ENCODE measurements at places on chromosomes 11 and 22.

DNA sequence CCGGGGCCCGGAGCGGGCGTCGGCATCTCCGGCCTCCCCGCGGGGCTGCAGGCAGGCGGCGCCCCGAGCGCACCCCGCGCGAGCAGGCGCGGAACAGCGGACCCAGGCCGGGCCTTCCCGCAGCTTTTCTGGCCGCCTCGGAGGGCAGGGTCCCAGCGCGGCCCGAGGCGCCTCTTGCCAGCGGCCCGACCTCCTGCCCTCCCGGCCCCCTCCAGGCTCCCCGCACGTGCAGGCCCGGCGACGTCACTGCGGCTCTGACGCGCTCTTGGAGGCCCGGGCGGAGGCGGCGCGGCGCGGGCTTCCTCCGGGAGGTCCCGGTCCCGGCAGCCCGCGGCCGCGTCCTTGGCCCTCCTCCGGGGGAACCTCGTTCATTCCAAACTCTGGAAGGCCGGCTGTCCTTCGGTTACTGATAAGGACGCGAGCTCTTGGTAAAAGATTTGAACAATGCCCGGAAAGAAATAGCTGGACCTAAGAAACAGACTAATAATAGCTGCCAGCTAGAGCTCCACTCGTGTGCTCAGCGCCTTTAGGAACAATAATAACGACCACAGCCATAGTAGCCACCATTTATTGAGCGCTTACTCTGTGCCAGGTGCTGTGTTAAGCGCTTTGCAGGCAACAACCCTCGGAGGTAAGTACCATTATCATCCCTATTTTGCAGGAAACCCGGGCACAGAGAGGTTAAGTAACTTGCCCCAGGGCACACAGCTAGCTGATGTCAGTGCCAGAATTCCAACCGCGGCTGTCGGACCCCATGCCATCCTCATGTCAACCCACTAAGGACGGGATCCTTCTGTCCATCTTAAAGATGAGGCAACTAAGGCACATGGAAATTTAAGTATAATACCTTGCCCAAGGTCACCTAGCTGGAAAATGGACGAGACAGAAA lies 39.1 kb upstream of the CREB3L1 start:
- DNase-seq: peak; percentile 39

GRCh38 chr11:443542-444199 lies 1.9 kb upstream of the ANO9 start:
- no peak for DNase-seq

DNA sequence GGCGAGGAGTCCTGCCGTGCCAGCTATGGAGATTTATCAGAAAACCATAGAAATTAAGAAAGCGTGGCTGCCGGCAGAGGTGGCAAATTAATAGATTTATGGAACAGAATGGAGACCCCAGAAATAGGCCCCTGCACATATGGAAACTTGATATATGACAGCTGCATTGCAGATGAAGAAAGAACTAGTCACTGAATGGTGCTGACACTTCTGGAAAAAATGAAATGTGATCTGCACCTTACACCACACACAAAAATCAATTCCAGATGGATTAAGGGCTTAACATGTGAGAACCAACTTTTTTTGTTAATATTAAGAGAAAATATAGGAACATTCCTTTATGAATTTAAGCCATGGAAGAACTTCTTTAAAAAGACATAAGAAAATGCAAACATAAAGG lies 40.3 kb upstream of the TSKU start:
- DNase-seq: no peak

GRCh38 chr11:2739531-2740274 lies 39.9 kb upstream of the KCNQ1OT1 start:
- no peak for DNase-seq

DNA sequence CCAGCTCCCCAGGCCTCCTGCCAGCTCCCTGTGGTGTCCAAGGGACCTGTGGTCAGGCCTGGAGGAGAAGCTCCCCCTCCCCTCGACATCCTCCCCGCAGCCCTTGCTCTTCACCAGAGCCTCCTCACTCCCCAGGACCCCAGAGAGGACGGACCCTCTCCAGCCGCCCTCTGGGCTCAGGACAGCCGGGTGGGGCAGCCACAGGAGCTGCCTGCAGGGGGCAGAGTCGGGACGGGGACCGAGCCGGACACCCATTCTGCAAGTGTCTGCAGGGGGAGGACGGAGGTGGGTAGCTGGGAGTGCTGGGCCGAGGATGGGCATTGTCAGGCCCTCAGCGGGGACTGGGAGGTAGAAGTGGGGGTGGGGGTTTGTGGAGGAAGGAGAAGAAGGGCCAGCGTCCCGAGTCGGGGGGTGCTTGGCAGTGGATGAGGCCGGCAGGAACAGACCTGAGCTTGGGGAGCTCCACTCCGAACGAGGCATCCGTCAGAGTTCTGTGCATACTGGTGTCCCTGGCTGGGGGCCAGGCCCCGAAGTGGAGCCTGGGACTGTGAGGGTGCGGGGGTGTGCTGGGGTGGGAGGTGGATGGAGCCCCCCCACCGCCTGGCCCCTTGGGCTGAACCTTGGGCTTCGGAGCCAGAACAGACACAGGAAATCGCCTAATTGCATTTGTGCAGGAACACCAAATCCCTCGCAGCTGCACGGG lies 15.2 kb downstream of the PRR33 start:
- DNase-seq: no peak

DNA sequence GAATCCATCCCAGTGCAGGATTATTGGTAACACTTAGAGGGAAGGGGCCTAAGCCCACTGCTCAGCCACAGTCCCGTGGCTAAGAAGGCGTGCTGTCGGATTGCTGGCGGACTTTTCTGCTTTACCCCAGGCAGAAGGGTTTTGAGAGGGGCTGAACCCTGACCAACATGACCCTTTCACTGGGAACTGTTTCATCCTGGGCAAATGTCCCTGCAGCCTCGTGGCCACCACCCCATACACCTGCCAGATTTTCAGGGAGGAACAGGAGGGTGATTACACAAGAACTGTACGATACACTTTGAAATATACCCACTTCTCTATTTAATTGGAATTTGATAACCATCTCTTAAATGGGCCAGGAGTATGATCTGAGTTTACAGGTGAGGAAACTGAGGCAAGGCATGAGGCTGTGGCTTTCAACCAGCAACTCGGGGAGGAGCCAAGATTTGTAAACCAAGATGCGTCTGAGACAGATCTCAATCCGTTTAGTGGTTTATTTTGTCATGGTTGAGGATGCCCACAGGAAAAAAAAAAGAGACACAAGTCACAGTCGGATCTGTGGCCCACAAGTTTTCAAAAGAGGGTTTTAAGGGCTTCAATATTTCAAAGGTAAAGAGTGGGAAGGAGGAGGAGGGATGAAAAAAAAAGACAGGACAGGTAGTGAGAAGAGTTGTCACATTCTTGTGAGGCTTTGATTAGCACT lies 6.1 kb upstream of the APOL3 start:
- no peak for DNase-seq

- no peak for DNase-seq
Measured at GRCh38 chr22:35411102-35411501, 11.2 kb downstream of the MCM5 start.

- DNase-seq: no peak
Measured at GRCh38 chr22:29290061-29290460, 16.4 kb upstream of the GAS2L1 start.

- DNase-seq: no peak
Measured at GRCh38 chr11:45181889-45182550, 35.6 kb downstream of the PRDM11 start.

DNA sequence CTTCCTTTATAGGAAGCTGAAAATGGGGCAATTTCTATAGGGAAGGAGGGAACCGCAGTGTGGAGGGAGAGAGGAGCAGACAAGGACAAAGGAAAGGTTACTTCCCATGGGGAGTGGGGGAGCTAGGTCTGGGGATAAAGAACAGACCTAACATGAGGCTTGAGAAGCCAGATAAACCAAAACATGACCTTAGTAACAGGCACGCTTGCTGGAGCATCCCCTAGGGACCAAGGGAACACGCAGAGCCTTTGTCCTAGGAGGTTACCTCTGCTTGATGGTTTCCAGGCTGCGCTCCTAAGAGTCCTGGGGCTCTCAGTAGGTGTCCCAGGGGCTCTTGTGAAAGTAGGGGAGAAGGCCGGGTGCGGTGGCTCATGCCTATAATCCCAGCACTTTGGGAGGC lies 271.4 kb upstream of the NCAM1 start:
- no peak for DNase-seq

GRCh38 chr11:68311160-68312116 lies 953 bp upstream of the LRP5 start:
- no peak for DNase-seq

DNA sequence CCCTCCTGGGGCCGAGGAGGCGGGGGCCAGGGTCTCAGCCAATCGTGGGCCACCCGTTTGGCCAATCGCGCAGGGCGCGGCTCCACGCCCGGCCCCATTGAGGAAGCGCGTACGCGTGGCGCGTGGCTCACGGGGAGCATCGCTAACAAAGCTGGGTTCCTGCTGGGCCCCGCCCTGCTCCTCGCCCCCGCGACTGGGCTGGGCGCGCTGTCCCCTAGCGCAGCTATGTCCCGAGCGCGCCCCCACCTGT lies 614 bp upstream of the ASCL2 start:
- no peak for DNase-seq

DNA sequence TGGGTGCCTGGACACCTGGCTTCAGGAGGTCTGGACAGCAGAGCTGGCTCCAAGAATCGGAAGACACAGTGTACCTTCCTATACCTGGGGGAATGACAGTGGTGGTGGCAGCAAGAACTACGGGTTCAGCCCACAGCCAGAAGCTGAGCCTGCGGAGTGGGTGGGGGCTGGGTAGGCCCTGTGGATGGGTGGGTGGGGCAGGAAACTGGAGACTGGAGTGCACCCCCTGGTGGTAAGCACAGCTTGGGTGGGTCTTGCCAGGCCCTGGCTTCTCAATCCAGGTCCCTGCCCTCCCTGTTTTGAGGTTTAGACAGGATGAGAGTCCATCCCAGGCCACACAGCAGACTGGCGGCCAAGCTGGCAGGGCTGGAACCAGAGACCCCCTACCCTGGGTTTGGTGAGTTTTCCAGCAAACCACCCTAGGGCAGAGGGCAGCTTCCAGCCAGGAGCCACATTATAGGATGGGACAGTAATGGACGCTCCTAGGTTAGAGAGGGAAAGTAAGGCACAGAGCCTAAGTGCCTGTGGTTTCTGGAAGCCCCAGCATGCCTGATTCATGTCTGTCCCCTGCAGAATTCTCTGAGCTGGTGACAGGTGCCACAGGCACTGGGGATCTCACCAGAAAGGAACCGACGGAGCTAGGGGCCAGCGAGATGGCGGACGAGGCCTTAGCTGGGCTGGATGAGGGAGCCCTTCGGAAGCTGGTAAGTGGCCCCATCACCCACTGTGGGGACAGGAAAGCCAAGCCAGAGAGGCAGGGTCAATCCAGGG lies 1.7 kb downstream of the SMTN start:
- peak; percentile 23 for DNase-seq

GRCh38 chr11:58905721-58906547 lies 33.4 kb upstream of the GLYATL1 start:
- DNase-seq: no peak

DNA sequence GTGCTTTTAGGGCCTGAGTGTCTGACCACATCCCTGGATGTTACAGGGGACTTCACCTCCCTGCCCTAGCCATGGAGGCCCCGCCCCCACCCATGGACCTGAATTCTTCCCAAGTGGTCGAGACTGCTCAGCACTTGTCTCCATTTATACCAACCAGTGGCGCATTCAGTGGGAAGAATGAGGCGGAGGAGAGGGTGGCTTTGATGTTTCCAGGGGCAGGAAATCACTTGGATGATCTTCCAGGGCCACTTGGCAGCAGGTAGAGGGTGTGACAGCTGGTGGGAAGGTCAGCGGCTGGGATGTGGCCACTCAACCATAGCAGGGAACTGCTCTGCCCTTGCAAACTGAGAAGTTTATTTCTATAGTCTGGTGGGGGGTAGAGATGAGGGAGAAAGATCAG lies 155.1 kb upstream of the BLID start:
- DNase-seq: no peak

GRCh38 chr11:45395421-45395820 lies 109.3 kb upstream of the SYT13 start:
- DNase-seq: no peak

- no peak for DNase-seq
Measured at GRCh38 chr11:84581083-84581482, 1046.1 kb downstream of the DLG2 start.

GRCh38 chr22:45442116-45442515 lies 28.6 kb downstream of the RIBC2 start:
- no peak for DNase-seq

DNA sequence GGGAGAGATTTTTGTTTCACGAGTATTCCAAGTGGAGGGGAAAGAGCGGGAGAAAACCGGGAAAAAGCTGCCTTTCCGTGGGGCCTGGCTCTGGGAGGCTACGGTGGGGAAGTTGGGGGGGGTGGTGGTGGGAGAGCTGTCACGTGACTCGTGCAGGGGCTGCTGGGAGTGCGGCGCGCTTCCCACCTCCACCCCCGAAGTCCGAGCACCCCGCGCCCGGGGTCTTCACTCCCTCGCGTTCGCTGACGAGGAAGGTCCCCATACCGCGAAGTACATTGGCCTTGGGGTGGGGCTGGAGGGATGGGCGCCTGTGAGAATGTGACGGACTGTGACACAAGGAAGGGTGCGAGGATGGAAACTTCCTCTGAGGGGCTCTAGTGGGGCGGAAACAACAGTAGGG lies at the start of gene TEX12:
Gene TEX12, plus strand, starts transcription at position 228 of the 400 bp plus-strand sequence. CDS start 1,897 bp downstream, outside the sequence.
- no peak for DNase-seq

GRCh38 chr22:49047447-49047846 lies 780.2 kb downstream of the BRD1 start:
- DNase-seq: no peak

DNA sequence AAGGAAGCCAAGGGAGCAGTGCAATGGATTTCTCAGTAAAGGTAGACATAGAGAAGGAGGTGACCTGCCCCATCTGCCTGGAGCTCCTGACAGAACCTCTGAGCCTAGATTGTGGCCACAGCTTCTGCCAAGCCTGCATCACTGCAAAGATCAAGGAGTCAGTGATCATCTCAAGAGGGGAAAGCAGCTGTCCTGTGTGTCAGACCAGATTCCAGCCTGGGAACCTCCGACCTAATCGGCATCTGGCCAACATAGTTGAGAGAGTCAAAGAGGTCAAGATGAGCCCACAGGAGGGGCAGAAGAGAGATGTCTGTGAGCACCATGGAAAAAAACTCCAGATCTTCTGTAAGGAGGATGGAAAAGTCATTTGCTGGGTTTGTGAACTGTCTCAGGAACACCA lies 6.6 kb downstream of the TRIM22 start:
- no peak for DNase-seq

DNA sequence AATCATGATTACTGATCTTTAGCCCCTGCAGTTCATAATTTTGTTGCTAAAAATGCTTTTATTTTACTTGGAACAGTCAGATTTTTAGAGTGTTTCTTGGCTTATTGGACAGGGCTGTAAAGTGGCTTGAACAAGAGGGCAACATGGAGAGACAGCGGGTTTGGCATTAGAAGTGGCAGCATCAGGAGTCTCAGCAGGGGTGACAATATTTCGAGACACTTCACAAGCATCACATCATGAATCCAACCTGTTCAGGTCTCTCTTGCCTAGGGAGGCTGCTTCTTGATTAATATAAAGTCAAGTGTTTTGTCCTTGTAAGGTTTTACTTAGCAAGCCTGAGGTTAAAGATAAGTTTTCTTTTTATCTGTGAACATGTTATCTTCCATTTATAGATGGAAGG lies 2249.5 kb downstream of the LRRC4C start:
- DNase-seq: no peak

GRCh38 chr11:43130616-43131015 lies 181.2 kb upstream of the API5 start:
- DNase-seq: no peak

Measured in effector CD4-positive, alpha-beta T cell (primary cell).